NCI-H1105 (cell line): ENCODE measurements at places on chromosomes 1 and 21.
A peak's percentile ranks its signal among the peaks of the same experiment; 100 is the strongest.

DNA sequence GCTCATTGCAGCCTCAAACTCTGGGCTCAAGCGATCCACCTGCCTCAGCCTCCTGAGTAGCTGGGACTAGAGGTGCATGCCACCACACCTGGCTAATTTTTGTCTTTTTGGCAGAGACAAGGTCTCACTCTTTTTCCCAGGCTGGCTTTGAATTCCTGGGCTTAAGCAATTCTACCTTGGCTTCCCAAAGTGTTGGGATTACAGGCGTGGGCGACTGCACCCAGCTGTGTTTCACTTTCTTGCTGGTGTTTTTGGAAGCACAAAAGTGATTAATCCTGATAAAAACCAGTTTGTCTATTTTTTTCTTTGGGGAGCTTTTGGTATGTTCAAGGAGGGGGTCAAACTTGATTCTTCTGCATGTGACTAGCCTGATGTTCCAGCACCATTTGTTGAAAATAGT is 19.3 kb downstream of the RNF11 start:
- no peak for DNase-seq

GRCh38 chr1:17919525-17920439 is 164.6 kb downstream of the ACTL8 start:
- DNase-seq = no peak

DNA sequence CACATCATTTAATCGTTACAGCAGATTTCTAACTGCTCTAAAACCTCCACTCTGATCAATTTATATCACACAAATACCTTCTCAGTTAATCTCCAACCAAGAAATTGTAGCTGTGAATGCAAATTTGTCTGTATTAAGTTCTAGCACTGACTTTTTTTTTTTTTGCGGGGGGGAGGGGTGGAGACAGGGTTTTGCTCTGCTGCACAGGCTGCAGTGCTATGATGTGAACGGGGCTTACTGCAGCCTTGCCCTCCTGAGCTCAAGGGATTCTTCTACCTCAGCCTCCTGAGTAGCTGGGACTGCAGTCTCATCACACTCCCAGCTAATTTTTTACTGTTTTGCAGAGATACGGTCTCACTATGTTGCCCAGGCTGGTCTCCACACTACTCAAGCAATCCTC is 163.6 kb downstream of the RERE start:
- no peak for DNase-seq

DNA sequence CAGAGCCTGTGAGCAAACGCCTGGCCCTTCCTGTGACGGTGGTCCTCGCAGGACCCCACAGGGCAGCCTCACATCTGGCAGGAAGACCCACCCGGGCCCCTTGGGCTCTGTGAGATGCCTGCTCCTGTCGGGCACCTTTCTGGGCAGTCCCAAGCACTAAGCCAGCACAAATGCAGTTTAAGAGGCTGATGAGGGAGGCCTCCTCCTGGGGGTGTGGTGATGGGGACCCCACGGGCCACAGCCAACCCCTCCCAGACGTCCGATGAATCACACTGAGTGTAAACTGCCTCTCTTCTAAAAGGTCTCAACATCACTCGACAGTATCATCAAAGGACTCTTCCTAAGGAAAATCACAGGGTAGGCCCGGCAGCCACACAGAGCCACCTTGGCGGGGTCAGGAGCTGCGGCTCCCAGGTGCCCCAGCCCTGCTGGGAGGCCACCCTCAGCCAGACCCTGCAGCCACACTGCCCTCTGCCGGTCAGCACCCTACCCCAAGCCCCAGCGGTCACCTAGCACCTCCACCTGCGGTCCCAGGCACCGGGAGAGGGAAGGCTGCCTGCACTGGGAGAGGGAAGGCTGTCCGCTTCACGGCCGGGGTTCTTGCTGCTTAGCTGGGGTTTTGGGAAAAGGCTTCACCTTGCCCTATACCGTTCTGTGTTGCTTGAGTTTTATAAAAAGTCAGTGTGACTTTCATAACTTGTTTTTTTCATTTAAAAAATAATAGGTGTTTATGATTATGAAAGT is 3.9 kb upstream of the PRKCZ start:
- DNase-seq = peak; percentile 39

DNA sequence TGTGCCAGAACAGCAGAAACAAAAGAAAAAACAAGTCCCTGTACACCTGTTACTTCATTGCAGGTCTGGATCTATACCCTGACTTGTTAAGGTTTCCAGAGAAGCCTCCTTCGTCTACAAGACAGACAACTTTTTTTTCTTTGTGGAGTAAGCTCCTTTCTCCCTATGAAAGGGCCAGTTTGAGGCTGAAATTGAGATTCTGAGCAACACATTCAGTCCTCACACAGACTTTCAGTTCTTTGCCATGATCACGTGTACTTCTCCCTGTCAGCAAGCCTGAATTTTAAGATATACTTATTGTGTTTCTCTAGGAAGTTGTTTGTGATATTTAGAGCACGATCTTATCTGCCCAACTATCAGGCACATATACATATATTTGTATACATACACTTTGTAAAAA is 374.0 kb downstream of the NTNG1 start:
- no peak for DNase-seq

- DNase-seq = no peak
Observed at GRCh38 chr1:236702791-236703394, 16.6 kb downstream of the ACTN2 start.

DNA sequence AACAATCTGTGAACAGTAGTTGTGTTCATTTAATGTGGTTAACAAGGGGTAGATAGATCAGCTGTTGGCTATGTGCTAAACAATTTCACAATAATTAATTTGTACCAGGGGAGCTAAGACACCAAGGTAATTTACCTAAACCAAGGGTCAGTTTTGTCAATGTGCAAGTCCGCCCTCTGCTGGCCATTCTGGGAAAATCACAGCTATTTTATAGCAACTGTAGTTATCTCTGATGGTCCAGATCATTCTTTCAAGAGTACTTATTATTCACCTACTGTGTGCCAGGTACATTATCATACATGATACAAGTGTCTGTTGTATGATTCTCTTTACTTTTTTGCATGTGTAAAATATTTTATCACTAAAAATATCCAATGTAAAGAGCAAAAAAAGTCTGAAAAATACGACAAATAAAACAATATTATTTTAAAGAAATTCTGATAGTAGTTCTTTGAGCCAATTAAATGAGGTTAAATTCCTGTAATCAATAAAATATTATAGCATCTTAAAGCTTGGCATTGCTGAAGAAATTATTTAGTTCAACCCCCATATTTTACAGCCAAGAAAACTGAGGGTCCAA is 312.3 kb upstream of the FAM78B start:
- peak; percentile 10 for DNase-seq

- DNase-seq = no peak
Observed at GRCh38 chr1:214933375-214933774, 149.2 kb upstream of the KCNK2 start.

GRCh38 chr1:2810281-2810680 is 8.8 kb upstream of the TTC34 start:
- DNase-seq = no peak

DNA sequence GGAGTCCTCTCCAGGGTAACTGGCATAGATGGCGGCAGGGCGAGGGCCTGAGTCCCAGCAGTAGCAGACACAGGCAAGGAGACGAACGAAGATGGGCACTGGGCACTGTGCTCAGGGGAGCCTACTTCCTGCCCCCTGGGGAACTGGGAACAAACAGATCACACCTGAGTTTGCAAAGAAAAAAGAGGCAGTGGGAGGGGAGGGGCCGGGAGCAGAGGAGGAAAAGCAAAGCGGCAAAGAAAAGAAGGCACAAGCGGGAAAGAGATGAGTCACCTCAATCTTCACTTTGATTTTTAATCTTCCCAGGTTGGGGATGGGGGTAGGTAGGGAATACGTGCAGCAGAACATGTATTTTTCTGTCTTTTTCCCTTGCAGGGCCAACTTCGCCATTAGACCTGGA is 44.0 kb downstream of the ZSCAN20 start:
- no peak for DNase-seq

GRCh38 chr1:56590520-56591011 is 11.2 kb upstream of the PLPP3 start:
- no peak for DNase-seq

- no peak for DNase-seq
Observed at GRCh38 chr1:28577052-28577678, 14.9 kb upstream of the RAB42 start.

- DNase-seq = peak; percentile 12
Observed at GRCh38 chr1:37498872-37499617, 15.5 kb downstream of the MEAF6 start.
